Neural progenitor cell (in vitro differentiated cells): ENCODE measurements at places on chromosomes 13 and 19.

DNA sequence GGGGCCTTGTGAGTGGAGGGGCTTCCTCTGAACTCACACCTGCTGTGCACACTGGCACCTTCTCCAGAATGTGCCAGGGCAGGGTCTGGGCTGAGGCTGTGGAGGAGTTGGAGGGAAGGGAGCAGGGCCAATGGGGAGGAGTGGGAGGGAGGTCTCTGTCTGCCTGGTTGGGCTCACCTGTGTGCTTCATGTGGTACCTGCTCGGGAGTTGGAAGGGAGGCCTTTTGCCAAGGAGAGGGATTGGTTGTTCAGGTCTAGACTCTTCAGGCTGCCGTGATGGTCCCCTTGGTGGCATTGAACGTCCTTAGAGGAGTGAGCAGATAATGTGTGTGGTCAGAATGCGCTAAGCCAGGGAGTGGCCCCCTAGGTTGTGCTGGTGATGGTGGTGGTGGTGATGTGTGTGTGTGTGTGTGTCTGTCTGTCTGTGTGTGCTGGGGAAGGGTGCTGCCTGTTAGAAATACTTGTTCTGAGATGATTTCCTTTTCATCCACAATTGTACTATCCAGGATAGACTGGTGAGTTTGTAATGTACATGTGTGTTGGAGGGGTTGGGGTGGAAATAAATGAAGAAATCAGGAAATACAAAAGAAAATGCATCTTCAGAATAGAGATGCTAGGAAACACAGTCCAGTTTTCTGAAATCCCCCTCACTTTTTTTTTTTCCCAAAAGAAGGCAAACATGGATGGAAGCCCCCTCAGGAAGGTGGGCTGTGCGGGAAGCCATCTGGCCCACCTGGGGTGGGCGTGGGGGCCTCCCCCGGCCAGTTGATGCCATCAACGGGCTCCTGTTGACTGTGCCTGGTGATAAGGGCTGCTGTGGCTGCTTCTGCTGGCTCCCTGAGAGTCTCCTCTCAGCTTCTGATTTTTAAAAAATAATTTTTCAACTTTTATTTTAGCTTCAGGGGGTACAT, 140.5 kb upstream of the ZNF536 start:
- no peak for DNase-seq
- no peak overlapping the region for H3K4me3 ChIP-seq
- H3K27ac ChIP-seq: no peak overlapping the region
- H3K4me1 ChIP-seq: peaks cover 29% of the 10 kb centered on the region

- H3K27me3 ChIP-seq: no peaks in the 10 kb centered on the region
- H3K27ac ChIP-seq: no peak overlapping the region
- peaks cover under 1% of the 10 kb centered on the region for H3K36me3 ChIP-seq
These were observed 9.8 kb upstream of the ZNF544 start for GRCh38 chr19:58218899-58219298.

- H3K4me1 ChIP-seq: peaks cover 10% of the 10 kb centered on the region
- DNase-seq: no peak
- H3K36me3 ChIP-seq: no peaks in the 10 kb centered on the region
- H3K27ac ChIP-seq: no peak overlapping the region
- no peaks in the 10 kb centered on the region for H3K27me3 ChIP-seq
These were observed 25.1 kb downstream of the LNX2 start for GRCh38 chr13:27595055-27595811.

DNA sequence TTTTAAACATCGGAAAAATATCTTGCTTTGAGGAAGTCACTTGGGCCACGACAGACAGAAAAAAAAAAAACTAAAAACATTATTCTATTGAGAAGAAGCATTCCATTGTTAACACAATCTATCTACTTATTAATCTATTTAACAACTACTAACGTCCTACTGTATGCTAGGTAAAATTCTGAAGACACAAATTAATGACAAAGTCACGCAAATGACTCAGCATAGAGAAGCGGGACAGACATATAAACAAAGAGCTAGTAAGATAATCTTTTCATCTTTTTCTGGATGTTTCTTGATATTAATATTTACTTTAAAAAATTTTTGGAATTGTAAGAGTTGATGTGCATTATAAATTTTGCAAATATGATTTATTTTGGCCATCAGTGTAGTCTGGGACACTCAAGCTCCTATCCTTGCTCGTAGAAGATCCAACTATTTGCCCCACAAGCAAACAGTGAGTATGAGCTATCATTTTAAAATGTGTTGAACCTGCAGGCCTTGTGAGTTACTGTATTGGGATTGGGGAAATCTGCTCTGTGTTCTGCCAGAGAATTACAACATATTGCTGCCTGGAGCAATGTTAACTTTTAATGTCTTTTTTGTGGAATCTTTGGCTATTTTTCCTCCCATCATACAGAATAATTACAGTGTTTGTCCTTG, 109.1 kb downstream of the PCDH9 start:
- H3K27me3 ChIP-seq: no peaks in the 10 kb centered on the region
- no peak overlapping the region for H3K27ac ChIP-seq
- H3K4me3 ChIP-seq: no peak overlapping the region
- no peak for DNase-seq
- no peaks in the 10 kb centered on the region for H3K36me3 ChIP-seq
